ENCODE measurements at places on chromosomes 12 and 14. TPM values are rescaled to one million over a fixed set of nuclear protein-coding genes. Genes with fewer than 3 reads are reported as not detected.

The RPS6KL1 gene
- total RNA-seq = 7.7 TPM

The PPP2R5C gene
- total RNA-seq = 60.1 TPM

The SLC2A3 gene
- total RNA-seq = 2.9 TPM

The KLHL33 gene
- 0.09 TPM for total RNA-seq

The IAPP gene
- total RNA-seq = 44.6 TPM

The MANSC4 gene
- not detected for total RNA-seq

The TBC1D30 gene
- total RNA-seq = 19.2 TPM

The LRRC10 gene
- not detected for total RNA-seq

The SIRT4 gene
- total RNA-seq = 0.73 TPM

GRCh38 chr14:95710106-95710505, 3.8 kb downstream of the TCL1A start:
- DNase-seq = no peak

GRCh38 chr12:31818623-31819268, 89.9 kb upstream of the AMN1 start:
- DNase-seq = no peak

- no peak for DNase-seq
Observed at GRCh38 chr12:3527181-3527580, 36.2 kb downstream of the PRMT8 start.

- no peak for DNase-seq
Observed at GRCh38 chr12:41032386-41032785, 155.7 kb upstream of the PDZRN4 start.

DNA sequence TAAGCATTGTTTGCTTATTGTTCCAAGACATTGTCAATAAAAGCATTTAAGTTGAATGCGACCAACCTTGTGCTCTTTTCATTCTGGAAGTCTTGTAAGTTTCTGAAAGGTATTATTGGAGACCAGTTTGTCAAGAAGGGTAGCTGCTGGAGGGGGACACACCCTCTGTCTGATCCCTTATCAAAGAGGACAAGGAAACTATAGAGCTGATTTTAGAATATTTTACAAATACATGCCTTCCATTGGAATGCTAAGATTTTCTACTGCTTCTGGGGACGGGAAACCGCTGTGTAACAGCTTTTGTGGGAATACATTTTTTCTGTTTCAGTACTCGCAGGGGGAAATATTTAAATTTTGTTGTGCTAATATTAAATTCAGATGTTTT, 3.5 kb downstream of the FOS start:
- DNase-seq = no peak

DNA sequence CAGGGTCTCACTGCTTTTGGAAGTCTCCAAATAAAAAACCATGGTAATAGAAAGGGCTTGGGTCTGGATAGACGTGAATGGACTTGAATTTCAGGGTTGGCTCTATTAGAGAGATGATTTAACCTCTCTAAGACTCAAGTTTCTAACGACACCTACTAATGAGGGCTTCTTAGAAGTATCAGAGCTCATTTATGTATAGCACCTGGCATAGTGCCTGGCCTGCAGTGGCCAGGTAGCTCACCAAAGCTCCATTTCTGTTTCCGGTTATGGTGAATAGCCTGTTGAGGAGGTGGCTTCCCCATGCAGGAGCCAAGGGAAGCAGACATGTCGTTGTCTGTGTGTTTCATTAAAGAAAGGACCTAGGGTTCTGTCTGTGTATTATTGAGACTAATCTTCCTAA, 108.6 kb downstream of the ETV6 start:
- no peak for DNase-seq

- no peak for DNase-seq
Observed at GRCh38 chr14:46464341-46464740, 187.2 kb downstream of the RPL10L start.

- no peak for DNase-seq
Observed at GRCh38 chr14:23164949-23165348, 18.5 kb downstream of the SLC7A8 start.

DNA sequence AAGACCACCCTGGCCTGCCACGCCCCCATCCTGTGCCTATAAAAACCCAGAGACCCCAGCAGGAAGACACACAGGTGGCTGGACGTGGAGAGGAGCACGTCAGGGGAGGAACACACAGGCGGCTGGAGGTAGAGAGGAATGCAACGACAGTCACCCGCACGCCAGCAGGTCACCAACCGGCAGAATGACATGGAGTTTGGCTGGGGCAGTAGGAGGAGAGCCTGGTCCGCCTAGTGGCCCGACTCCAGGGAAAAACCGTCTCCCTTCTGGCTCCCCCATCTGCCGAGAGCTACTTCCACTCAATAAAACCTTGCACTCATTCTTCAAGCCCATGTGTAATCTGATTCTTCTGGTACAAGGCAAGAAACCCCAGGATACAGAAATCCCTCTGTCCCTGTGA, 62.7 kb upstream of the KCNH3 start:
- no peak for DNase-seq

DNA sequence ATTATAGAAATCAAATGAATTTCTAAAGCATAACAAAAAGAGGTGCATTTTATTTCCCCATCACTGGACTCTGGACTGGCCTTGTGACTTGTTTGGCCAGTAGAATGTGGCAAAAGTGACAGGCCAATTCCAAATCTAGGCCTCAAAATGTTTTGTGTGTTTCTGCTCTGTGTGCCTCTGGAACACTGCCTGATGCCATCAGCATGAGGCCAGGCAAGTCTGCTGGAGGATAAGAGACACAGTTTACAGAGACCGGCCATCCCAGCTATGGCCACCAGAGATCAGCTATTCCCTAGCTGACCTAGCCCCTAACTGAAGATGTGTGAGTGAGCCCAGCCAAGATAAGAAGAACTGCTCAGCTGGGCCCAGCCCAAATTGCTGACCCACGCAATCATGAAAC, 32.9 kb downstream of the ASCL1 start:
- DNase-seq = no peak

- DNase-seq = no peak
Observed at GRCh38 chr12:80717856-80718255, 1.1 kb downstream of the MYF5 start.

DNA sequence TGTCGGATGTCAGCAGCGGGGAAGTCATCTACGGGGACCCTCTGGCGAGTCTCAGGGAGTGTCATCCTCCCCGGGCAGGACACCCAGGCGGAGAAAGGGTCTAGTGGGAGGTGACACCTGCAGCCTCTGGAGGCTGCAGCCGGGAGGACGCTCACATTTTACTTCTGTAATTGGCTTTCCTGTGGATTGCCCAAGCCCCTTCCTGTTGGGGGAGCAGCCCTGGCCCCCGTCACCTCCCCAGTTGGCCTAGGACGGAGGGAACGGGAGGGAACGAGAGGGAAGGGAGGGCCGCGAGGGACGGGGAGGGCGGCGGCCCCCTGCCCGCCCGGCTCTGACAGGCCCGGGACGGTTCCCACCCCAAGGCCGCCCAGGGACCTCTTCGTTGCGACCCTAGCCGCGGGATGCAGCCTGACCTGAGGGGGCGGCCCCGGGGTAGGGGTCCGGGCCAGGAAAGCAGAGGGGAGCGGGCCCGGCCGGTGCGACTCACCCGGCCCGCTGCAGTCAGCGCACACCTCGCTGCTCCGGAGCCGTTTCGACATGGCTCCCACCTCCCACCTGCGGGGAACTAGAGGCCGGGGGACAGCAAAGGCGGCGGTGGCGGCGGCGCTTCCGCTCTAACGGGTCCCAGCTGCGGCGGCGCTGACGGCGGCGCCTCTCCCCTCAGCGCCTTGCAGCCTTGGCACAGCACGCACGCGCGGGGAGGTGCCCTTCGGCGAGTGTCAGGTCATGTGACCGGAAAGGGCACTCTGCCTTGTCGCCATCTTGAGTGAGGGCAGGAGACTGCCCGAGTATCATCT, at the start of gene GIT2:
TSS of gene GIT2 (minus strand) at position 683 of the 797 bp plus-strand sequence. CDS start at position 539, 144 bp downstream.
- DNase-seq = peak; percentile 94

DNA sequence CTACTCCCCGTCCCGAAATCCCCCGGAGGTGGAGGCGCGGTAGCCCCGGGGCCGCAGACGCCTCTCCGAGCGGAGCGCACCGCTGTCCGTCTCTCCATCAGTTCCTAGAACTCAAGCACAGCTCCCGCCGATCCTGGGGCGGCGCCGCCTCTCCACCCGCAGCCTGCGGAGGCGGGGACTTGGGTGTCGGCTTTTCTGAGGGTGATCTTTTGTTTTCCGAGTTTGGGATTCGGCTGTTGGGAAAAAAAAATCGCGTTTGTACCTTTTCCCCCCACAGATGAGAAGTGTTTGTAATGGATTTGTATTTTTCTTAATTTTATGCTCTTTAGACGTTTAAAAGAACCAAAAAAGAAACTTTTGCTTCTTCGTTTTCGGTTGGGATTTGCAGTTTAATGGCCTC, 26.6 kb downstream of the LRCOL1 start:
- peak; percentile 55 for DNase-seq

- no peak for DNase-seq
Observed at GRCh38 chr14:47149326-47149725, 497.7 kb upstream of the RPL10L start.

DNA sequence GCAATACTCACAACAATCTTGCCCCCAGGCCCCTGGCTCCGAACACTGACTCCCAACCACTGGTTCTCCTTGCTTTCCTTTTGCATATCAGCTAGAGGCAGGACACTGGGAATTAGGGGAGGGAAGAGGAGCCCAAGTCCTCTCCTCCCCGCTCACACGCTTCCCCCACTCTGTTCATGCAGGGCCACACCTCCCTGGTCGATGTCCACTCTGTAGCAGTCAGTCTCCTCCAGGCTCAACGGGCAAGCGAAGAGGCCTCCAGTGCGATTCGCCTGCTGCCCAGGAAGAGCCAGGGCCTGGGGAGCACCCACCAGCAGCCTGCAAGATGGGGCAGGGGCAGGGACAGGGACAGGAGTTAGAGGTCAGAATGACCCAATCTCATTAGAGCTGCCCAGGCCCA, 4.8 kb downstream of the ITGA7 start:
- no peak for DNase-seq

GRCh38 chr12:65195387-65196055, 26.1 kb downstream of the LEMD3 start:
- no peak for DNase-seq

GRCh38 chr12:101302741-101303140, 22.8 kb downstream of the UTP20 start:
- no peak for DNase-seq

GRCh38 chr12:118061011-118061872, at the start of gene WSB2:
TSS of gene WSB2 (minus strand) at chr12:118061179. CDS start at chr12:118061048, 131 bp downstream.
- DNase-seq = peak; percentile 69
